CD4-positive, alpha-beta T cell treated with Interleukin-1 beta for 1 hour (primary cell): ENCODE measurements at places on chromosomes 7 and 10.

DNA sequence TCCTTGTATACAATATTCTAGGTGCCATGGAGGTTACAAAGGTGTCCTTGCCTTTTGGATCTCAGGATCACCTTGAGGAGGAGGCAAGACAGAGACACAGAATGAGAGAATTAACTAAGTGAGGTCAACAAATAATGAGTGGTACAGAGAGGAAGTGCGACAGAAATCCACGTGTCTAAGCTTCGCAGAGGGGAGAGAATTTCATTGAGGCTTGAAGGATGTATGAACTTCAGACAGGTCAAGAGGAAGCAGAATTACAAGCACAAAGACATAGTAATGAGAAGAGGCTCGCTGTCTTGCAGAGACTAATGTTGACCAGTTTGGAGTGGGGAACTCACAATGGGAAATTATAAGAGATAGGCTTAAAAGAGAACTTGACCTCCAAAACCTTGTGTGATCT lies 308.7 kb downstream of the FRMD4A start:
- no peak for DNase-seq

DNA sequence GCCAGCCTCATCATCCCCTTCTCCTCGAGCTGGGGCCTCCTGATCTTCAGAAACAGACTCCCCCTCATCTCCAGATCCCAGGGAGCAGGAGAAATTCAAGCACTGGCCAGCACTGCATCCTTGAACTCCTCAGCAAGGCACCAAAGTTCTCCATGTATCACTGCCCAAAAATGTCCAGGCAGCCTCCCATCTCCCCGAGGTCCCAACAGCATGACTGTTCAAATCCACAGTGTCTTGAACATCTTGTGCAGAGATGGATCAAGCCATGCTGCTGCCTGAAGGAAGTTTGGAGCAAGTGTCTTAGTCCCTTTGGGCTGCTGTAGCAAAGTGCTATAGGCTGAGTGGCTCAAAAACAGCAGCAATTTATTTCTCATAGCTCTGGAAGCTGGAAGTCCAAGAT lies 115.5 kb upstream of the GALNT17 start:
- DNase-seq, result no peak

GRCh38 chr10:75043256-75044131 lies 68.0 kb upstream of the SAMD8 start:
- peak; percentile 34 for DNase-seq

DNA sequence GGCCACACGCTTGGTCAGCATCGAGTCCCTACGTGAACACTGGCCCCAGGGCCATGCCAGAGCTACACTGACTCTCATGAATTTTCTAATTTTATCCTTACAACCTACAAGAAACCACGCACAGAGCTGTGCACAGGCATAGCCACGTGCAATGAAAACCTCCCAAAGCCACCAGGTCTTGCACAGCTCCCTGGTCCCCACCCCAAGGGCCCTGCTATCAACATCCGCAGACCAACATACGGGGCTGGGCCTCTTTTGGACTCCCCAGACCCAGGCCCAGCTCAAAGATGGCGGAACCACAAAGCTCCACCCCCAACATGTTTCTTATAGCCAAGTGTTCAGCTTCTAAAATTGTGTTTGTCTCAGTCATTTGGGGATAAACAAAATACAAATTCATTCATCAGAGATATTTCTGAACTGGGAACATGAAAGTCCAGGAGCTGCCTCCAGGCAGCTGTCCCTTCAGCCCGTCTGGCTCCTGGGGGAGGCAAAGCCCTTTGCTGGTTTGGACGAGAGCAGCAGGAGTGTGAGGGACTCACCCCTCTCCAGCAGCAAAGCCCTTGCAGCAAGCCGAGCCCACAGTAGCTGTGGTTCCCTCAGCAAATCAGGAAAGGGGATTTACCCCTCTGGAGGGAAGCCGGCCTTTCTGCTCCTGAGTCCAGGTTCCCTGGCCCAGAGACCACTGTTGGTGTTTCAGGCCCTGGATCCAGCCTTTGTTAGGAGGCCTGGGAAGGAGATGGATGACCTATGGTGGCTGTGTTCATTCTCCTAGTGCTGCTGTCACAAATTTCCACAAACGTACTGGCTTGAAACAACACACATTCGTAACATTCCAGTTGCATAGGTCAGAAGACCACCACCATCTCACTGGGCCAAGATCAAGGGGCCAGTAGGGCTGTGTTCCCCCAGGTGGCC lies 75.1 kb downstream of the OAT start:
- DNase-seq, result no peak

GRCh38 chr7:7705318-7705717 lies 13.1 kb downstream of the RPA3 start:
- DNase-seq, result no peak

DNA sequence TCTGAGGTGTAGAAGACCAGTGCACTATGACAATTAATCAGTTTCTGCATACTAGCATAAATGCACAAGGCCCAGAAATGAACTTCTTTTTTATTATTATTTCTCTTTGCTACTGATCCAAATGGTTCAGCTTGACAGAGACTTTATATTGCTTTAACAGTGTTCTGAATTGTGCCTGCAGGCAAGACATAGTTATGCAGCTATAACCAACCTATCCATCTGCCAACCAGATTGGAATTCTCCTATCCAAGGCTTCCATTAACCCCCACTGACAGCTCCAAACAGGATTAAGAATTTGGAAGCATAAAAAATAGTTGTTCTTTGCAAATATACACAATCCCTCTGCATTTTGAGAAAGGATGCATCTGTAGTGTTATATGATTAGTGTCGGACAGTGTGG lies 98.2 kb downstream of the BTRC start:
- no peak for DNase-seq

DNA sequence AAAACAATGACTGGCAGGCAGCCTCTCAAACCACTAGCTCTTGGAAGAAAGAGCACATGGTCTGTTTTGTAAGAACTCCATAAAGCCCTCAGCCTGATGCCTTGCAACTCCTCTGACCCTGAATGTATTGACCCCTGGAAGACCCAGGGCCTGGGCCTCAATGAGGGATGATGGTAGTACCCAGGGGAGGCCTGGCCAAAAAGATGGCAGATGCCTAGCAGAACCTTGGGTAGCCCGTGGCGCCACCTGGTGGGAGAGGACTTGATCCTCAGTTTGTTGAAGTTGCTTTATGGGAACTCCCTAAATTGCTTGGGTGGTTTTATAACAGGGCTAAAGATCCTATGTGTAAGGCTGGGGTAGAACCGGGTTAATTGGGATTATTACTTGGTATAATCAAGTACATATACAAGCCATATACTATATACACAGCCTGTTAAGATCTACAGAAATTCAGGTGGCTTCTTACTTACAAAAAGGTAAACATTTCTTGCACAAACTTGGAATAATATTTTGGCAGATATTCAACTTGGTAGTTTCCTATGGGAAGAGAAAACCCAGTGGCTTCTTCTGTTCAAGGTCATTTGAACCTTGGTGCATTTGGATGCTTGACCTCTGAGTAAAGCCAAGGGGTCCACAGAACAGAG lies 95.8 kb upstream of the CACUL1 start:
- peak; percentile 48 for DNase-seq

DNA sequence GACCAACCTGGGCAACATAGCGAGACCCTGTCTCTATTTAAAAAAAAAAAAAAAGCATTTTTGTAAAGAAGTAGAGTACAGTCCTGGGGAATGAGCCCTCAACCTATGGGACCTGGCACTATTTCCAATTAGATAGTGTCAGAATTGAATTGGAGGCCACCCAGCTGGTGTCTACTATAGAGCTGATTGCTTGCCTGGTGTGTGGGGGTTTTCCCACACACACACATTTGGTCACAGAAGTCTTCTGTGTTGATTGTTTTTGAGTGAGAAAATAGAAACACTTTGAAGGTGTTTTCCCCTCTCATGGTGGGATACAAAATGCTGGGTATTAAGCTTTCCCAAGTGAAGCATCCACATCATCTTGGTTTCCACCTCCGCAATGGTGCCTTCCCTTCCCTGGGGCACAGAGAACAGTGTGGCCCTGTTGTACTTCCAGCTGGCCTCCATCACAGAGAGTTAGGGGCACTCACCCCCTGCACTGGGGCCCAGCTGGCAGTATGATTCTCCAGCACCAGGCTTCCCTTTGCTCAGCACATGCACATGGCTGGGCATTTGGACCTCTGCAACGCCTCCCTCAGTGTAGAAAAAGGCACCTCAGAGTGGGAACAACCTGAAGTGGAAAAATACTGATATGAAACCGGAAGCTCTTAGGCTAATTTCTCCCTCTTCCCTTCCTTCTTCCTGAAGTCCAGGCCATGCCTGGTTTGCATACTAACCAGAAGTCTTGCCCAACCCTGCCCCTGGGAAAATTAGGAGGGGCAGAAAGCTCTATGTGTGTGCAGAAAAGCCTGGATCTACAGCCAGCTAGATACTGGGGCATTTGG lies 10.7 kb upstream of the NFKB2 start:
- DNase-seq, result no peak

GRCh38 chr7:105141068-105141467 lies 127.1 kb downstream of the KMT2E start:
- peak; percentile 23 for DNase-seq

GRCh38 chr10:20302033-20302432 lies 485.8 kb downstream of the PLXDC2 start:
- no peak for DNase-seq

GRCh38 chr10:78802866-78803265 lies 265.9 kb upstream of the ZMIZ1 start:
- DNase-seq, result no peak

- DNase-seq, result no peak
Observed at GRCh38 chr7:117731455-117731854, 141.8 kb downstream of the CTTNBP2 start.

- peak; percentile 73 for DNase-seq
Observed at GRCh38 chr10:14560791-14561765, 213.6 kb downstream of the FAM107B start.

GRCh38 chr10:119305860-119306513 lies 98.6 kb downstream of the GRK5 start:
- peak; percentile 83 for DNase-seq

DNA sequence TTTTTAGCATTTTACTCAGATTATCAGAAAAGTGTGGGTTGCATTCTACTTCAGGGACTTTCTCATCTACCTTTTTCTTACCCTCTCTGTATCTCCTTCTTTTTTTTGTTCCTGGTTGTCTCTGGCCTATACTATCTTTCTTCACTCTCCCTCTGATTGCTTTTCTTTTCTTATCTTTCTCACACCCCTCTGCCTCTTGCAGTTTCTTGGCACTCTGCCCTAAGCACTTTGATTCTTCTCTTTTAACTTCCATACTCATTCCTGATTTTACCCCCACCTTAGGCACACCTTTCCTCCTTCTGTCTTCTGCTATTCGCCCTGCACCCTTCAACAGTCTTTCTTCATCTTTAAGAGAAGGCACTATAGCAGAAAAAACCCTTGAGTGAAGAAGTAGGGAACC lies 92.8 kb upstream of the HPS1 start:
- DNase-seq, result no peak

- DNase-seq, result no peak
Observed at GRCh38 chr10:98470850-98471249, 24.1 kb upstream of the HPS1 start.

- DNase-seq, result no peak
Observed at GRCh38 chr7:51318886-51319579, 2.4 kb upstream of the COBL start.

DNA sequence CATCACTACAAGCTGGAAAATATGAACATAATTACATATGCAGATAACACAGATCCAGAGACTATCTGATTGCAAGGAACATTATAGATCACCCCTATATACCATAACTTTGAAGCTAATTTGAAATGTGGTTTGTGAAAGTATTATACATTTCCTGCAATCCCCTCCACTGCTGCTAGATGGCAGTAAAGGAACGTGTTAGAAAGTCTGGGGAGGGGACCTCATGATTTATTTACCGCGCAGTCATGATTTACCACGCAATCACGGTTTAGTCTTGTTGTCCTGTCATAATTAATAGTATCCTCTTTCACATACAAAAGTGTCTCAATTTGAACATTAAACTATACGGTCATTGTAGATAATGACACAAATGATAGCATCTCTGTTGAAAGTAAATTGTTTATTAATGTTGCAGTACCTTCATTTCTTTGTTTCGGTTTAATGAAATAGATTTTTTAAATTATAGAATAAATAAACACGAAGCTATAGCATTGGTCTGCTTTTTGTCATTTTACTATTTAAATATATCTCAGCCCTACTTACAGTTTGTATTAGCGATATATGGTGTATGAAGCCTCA lies 145.3 kb upstream of the PRSS1 start:
- peak; percentile 69 for DNase-seq

GRCh38 chr7:36295090-36295489 lies 94.6 kb upstream of the ANLN start:
- no peak for DNase-seq

DNA sequence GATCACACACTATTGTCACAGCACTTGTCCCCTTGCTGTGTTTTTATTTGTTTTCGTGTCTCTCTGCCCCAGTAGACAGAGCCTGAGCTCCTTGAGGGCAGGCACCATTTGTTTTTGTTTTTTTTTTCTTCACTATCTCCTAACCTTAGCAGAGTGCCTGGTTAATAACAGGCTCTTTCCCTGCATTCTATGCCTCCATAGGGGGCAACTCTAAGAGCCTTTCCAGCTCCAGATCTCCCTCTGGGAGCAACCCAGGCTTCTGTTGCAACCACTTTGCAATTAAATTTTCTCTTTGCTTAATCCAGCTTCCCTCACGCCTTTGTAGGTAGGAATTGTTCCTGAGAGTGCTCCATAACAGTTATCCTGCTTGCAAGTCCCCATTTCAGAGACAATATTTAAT lies 148.4 kb downstream of the PLXDC2 start:
- DNase-seq, result no peak

DNA sequence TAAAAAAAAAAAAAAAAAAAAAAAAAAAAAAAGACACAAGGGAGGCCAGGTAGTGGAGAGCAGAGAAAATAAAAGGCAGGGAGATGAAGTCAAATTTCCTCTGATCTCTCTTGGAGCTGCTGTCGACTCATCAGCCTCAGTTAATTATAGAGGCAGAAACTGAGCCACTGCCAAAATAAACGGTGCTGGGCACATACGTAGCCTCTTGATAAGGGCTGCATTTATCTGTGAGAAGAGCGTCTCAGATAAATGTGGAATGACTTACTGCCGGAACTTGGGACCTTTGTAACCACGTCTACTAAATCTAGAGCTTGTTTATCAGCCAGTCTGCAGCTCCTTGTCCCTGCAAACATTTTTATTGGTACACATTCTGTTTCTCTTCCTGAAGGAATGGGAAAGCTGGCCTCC lies 162.3 kb downstream of the BAMBI start:
- DNase-seq, result no peak

- DNase-seq, result no peak
Observed at GRCh38 chr7:5266191-5267028, 16.3 kb upstream of the SLC29A4 start.

GRCh38 chr7:135856356-135857144 lies 107.9 kb upstream of the FAM180A start:
- no peak for DNase-seq

DNA sequence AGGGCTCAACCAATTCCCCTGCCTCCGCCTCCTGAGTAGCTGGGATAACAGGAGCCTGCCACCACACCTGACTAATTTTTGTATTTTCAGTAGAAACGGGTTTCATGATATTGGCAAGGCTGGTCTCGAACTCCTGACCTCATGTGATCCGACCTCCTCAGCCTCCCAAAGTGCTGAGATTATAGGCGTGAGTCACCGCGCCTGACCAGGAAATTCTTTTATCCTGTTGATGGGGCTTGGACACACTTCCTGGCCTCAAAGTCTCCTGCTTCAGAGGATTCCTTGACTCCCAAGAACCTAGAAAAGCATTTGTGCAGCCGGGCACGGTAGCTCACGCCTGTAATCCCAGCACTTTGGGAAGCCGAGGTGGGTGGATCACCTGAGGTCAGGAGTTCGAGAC lies 16.2 kb downstream of the ZNF425 start:
- DNase-seq, result no peak

- DNase-seq, result no peak
Observed at GRCh38 chr10:113038183-113038582, 88.1 kb downstream of the TCF7L2 start.
